ENCODE measurements at places on chromosomes 1 and 21.

- no peak for DNase-seq
These were observed 18.4 kb downstream of the PIGK start for GRCh38 chr1:77200806-77201205.

- no peak for DNase-seq
These were observed at the start of gene BCAR3 for GRCh38 chr1:93681101-93681988. TSS of gene BCAR3 (minus strand) at chr1:93681837. CDS start at chr1:93674930, 6,907 bp downstream.

DNA sequence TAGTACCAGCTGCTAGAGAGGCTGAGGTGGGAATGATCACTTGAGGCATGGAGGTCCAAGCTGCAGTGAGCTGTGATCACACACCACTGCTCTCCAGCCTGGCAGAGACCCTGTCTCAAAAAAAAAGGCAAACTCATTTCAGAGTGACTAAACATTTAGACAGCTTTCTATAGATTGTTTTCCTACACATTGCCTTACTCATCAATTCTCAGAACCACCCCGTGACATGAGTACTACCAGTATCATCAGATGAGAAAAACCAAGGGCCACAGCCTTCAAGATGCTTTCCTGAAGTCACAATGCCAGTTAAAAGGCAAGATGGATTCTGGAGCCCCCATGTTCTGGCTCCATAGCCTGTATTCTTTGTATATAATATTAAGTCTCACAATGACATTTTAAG, 22.4 kb upstream of the SMPDL3B start:
- no peak for DNase-seq

GRCh38 chr1:6587261-6588005, 7.6 kb downstream of the ZBTB48 start:
- DNase-seq: no peak

GRCh38 chr1:36889478-36890226, 144.7 kb downstream of the GRIK3 start:
- DNase-seq: no peak

DNA sequence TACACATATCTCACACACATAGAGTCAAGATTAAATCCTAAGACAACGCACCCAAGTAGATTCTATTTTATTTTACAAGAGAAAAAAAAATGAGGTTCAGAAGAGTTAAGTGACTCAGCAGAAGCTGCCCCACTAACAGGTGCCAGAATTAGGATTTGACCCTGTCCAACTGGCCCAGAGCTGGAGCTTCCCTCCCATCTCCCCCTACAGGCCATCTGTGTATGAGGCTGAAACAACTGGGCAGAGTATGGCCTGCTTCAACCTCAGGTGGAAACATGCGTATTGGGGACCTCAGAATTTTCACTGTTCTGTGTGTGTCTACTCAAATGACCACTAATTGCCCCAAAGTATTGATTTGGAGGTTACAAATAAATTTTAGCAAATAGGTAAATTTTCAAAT, 29.9 kb downstream of the PSMG1 start:
- no peak for DNase-seq

DNA sequence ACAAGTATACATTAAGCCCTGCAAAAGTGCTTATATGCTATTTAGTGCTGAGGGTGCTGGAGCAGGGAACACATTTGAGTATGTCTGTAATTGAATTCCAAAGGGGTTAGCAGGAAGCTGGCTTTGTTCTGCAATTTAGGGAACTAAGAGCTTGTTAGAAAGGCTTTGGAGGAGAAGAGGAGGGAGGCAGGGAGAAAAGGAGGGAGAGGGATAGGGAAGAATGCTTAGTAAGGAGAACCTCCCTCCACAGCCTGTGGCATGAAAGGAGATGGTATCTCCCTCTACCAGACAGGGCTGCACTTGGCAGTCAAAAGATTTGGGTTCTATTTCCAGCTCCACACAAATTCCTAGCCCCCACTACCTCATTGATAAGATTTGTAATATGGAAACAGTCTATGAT, 217.8 kb downstream of the DAB1 start:
- no peak for DNase-seq

DNA sequence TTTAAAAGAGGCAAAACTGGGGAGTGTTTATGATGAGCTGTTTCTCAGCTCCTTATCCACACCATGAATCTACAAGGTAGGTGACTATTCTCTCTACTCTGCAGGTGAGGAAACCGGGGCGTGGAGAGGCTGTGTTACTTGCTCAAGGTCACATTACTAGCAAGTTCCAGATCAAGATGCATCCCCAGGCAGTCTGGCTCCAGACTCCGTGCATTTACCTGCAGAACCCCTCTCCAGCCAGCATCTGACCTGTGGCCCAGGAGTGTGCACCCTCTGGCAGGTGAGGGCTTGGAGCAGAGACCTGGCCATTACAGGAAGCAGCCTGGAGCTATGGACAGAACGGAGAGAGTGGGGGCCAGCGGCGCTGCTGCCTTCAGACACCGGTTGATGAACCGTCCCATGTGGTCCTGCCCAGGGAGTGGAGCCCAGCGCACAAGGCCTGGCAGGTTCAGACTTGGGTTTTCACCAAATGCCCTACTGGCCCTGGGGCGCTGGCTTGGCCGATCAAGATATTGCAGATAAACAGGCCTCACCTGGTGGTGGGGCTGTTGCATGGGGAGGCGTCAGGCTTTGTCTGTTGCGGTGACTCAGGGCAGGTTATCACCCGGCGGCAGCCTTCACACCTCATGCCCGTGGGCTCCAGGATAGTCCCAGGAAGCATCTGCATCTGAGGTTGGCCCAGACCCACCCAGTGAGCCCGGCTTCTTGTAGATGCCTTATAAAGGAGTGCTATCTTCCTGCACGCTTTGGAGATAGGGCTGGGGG, 29.2 kb upstream of the WNT4 start:
- no peak for DNase-seq

DNA sequence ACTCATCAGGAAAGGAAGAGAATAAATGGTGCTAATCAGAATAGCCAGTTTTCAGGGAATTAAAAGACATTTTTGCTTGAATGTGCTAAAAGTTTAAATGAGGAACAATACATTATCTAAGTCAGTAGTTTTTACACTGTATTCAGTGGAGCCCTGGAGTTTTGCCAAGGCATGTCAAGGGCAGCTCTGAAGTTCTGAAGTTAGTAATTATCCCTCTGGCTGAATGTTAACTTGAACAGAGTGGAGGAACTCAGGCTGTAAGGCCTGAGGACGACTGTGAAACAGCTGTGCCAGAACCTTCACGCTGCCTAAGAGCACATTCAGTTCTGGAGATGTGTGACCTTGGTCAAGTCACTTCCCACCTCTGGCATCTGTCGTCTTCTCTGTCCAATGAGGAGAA, 68.1 kb downstream of the EDEM3 start:
- no peak for DNase-seq

- no peak for DNase-seq
These were observed 22.2 kb downstream of the SLC26A9 start for GRCh38 chr1:205920861-205921569.

- no peak for DNase-seq
These were observed 98.2 kb downstream of the EPHB2 start for GRCh38 chr1:22808676-22809483.

DNA sequence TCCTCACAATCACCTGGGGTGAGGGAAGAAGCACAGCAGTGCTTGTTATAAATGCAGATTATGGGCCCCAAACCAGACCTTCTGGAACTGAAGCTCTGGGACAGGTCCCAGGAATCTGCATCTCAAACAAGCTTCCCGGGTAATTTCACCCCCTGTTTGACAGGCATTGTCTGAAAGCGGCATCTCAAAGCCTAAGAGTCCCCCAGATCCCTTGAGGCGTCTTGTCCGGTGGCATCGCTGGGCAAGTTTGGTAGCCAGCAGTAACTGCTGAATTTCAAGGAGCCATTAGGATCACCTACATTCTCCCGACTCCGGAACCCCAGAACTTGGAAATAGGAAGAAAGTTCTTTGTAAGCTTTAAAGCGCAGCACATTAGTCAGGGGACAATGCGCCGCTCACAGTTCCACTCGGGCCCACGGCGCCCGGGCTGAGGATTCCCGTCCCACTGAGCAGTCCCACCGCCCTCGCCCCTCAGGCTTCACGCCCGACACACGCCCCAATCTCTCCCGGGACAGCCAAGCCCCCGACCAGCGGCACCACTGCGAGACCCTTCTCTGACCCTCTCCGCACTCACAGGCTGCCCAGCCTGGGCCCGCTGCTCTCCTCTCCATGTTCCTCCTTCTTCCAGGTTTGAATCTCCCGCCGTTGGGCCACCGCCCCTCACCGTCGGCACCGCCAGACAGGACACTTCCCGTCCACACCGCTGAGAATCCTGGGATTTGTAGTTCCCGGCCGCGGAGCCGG, at the start of gene IQGAP3:
TSS of gene IQGAP3 (minus strand) at position 647 of the 744 bp plus-strand sequence. CDS start at position 611, 36 bp downstream.
- DNase-seq: peak; percentile 27

- no peak for DNase-seq
These were observed 997 bp downstream of the IFNAR2 start for GRCh38 chr21:33230545-33231324.

GRCh38 chr1:46547481-46548383, 3.7 kb downstream of the KNCN start:
- no peak for DNase-seq
